ENCODE measurements at places on chromosomes 7 and 10.

GRCh38 chr7:158414486-158414961 lies 173.1 kb downstream of the PTPRN2 start:
- no peak for DNase-seq

- DNase-seq = no peak
These were observed 288.9 kb downstream of the BBS9 start for GRCh38 chr7:33418251-33418701.

GRCh38 chr7:105980645-105981396 lies 17.8 kb downstream of the CDHR3 start:
- DNase-seq = no peak

GRCh38 chr7:52462474-52462873 lies 573.0 kb upstream of the POM121L12 start:
- DNase-seq = no peak

DNA sequence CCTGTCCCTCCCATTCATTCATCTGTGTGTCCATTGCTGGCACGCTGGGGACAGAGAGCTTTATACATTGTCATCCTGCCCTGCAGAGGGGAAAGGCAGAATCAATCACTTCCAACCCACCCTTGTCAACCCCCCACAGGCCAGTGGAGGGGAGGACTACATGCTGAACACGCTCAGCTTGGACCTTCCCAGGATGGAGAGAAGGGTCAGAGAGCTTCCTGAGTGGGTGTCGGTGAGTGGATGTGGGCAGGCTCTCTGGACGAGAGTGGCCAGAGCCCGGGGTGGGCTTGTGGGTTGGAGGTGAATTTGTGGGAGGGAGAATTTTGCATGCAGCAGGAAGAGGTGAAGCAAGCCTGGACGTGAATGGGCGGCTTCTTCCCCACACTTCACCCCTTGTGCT lies 93.9 kb downstream of the DNAJB6 start:
- DNase-seq = no peak

DNA sequence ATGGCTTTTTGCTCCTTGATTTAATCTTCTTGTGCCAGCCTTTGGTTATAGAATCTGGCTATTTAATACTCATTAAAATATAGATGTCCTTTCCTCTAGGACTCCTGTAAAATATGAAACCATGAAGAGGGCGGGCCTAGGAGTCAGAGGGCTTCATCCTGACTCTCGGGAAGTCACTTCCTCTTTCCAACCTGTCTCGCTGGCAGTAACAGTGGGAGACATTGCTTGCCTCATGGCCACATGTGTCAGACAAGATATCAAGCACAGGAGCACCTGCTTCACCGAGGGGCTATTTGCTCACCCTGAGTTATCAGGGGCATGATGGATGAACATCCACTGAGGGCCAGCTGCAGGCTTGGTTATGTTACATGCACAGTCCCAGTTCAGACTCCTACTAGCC lies 31.0 kb downstream of the SLIT1 start:
- DNase-seq = no peak
